Stimulated activated CD8-positive, alpha-beta memory T cell treated with anti-CD3 and anti-CD28 coated beads, Interleukin-2, amount 100 ng/mL, for 1 hour (primary cell): ENCODE measurements at places on chromosomes 6 and 20.

GRCh38 chr6:158852312-158853071 is 33.3 kb upstream of the EZR start:
- DNase-seq: no peak

DNA sequence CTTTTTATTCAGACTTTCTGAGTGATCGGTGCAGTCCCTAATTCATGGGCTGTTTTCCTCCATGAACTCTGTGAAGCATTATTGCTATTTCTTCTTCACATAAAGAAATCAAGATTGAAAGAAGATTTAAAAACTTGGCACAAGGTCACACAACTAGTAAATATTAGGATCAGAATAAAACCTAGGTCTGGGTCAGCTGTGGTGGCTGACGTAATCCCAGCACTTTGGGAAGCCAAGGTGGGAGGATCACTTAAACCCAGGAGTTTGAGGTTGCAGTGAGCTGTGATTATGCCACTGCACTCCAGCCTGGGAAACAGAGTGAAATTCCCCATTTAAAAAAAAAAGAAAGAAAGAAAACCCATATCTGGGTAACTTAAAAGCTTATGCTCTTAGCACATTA is 1.4 kb downstream of the ZSCAN9 start:
- no peak for DNase-seq

DNA sequence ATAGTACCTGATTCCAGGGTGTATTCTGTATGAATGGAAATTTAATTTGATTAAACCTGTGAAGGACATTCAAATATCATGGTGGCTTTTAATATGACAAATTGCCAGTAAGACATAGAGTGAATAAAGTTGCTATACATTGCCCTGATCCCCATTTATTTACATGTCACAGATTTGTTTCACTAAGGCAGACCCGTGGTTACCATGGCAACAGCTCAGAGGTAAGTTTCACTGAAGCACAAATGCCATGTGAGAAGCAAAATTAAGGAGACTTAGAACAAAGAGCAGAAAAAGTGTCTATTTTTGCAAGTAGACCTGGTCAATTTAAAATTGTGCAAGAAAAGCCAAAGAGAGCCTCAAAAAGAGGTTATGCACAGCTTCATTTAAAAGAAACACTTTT is 63.7 kb downstream of the PXDC1 start:
- DNase-seq: no peak

GRCh38 chr6:164396071-164397047 is 913.0 kb downstream of the C6orf118 start:
- DNase-seq: no peak
